ENCODE measurements at places on chromosomes 4 and X.

- no peak for DNase-seq
Observed at GRCh38 chrX:9390121-9390520, 74.7 kb upstream of the TBL1X start.

- DNase-seq = no peak
Observed at GRCh38 chr4:156999175-156999517, 27.5 kb upstream of the PDGFC start.

- no peak for DNase-seq
Observed at GRCh38 chr4:27701606-27702005, 841.0 kb downstream of the STIM2 start.

DNA sequence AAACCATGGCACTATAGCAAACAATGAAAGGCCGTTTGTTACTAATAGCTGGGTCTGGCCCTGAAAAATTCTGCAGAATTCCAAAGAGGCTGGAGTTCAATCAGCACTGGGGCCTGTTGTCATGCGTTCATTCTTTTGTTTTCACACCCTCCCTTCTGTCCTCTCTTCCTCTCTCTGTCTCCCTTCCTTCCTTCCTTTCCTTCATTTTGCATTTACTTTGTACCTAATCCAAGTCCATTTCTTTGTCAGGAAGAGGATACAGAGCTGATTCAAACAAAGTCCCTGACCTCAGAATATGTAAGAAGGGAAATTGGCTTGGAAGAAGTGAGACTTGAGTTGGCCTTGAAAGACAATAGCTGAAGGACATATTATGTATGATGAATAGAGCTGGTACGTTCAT, 119.6 kb upstream of the LDB2 start:
- no peak for DNase-seq

GRCh38 chrX:29466456-29466855, 748.9 kb upstream of the MAGEB2 start:
- no peak for DNase-seq

GRCh38 chr4:82789025-82789776, 9.4 kb downstream of the SCD5 start:
- no peak for DNase-seq

DNA sequence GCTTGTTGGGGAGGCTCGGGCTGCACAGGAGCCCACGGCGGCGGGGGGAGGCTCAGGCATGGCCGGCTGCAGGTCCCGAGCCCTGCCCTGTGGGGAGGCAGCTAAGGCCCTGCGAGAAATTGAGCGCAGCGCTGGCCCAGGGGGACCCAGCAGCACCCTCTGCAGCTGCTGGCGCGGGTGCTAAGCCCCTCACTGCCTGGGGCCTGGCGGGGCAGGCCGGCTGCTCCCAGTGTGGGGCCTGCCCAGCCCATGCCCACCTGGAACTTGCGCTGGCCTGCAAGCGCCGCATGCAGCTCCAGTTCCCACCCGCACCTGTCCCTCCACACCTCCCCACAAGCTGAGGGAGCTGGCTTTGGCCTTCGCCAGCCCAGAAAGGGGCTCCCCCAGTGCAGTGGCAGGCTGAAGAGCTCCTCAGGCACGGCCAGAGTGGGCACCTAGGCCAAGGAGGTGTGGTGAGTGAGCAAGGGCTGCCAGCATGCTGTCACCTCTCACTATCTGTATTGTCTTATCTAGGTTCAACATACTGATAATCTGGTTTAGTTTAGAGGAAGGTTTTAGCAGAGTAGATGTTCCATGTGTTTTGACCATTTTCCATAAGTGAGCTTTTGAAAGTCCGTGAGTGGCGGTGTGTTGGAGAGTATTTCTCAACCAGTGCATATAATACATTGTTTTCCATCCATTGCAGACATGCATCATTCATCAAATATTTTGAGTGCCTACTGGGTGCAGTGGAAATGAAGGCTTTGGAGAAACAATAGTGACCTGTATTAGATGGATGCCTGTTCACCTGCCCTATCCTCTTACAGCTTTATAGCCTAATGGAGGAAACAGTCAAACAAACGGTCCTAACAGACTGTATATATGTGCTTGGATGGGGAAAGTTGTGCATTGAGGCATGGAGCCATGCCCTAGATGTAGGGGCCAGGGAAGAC, 13.1 kb downstream of the PI4K2B start:
- no peak for DNase-seq

DNA sequence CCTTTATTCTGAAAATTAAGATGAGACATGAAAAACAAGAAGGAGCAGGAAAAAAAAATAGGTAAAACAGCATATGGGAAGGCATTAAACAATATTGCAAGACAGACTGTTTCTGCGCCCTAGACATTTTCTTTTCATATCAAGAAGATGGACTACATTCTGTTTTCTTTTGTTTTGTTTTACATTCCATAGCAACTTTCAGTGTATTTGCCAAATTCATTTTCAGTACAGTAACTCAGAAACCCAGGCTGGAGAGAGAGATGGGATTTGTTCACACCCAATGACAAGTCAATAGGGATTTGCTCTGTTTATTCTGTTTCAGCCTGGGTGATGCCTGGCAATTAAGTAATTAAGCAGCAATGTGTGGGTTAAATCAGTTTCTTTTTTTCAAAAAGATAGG, 892.8 kb upstream of the DIAPH2 start:
- DNase-seq = no peak

- no peak for DNase-seq
Observed at GRCh38 chr4:152606753-152607152, 70.9 kb upstream of the FBXW7 start.

- no peak for DNase-seq
Observed at GRCh38 chr4:41611881-41612871, 74.2 kb downstream of the LIMCH1 start.

DNA sequence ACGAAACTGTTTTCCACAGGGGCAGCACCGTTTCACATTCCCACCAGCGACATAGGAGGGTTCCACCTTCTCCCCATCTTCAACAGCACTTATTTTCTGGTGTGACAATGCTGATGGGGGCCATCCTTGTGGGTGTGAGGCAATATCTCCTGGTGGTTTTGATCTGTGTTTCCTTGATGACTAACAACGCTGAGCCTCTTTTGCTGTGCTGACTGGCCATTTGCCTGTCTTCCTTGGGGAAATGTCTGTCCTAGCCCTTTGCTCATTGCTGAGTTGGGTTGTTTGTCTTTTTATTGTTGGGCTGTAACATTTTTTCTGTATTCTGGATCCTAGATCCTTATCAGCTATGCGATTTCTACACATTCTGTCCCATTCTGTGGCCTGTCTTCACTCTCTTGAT, 33.7 kb downstream of the ATP2B3 start:
- no peak for DNase-seq

DNA sequence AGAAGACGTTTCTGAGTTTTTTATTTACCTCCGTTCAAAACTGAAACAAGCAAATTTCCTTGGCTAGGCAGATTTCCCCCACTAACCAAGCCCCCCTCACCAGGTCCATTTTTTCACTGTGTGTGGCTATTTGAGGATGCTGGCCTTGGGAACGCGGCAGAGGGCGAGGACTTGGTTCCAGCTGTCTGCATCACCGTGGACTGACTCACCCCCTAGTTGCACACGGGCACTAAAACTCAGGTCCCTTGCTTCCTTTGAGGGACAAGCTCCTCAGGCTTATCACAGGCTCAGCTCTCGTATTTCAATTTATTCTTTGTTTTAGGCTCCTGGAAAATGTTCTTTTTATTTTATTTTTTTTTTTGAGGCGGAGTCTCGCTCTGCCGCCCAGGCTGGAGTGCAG, 8.4 kb upstream of the MTNR1A start:
- DNase-seq = no peak

DNA sequence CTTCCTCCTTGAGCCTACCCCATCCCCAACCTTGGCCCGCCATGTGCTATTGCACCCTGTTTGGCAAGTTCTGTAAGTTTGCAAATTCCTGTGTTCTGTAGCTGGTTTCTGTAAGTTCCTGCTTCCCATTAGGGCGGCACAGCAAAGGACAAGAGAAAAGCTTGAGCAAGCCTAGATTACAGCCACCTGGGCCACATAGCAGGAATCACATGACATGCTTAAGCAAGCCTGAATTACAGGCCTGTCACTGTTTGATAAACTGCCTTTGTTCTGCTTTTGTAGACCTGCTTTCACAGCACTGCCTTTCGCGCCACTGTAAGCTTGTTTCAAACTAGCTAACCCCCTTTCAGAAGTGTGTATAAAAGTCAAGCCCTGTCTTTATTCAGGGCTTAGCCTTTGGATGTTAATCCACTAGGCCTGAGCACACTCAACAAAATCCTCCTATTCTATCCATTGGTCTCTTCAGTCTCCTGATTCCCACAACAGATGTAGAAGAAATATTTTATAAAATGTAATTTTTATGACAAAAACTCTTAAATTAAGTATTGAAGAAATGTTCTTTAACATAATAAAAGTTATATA, 906.8 kb upstream of the NDST4 start:
- DNase-seq = no peak

DNA sequence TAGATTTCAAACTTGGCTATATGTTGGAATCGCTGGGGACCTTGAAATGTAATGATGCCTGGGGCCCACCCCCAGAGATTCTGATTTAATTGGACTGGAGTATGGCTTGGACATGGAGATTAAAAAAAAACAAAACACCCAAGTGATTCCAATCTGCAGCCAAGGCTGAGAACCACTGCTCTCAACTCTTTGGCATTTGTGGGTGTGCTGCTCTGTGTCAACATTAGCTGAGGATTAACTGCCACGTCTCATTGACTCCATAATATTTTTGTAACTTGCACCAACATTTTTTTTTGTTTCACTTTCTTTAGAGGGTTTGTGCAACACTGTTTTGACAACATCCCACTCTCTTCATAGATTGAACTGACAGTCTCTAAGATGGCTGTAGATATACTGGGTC, 41.1 kb upstream of the PDK3 start:
- no peak for DNase-seq

DNA sequence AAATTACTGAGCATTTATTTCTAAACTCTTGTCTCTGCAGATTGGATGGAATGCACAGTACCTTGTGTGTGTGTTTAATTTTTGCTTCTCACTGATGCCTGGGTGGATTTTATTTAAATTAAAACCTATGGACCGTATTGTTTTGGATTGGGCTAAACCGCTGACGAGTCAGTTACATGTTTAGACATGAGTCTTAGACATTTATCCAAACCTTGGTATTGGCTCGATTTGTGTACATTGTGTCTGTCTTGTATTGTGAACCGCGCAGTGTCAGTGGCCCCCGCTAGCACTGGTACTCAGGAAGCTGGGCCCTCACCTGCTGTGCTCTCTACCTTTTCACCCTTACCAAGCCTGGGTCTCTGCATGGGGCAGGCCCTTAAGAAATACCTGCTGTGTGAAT, 40.8 kb upstream of the TADA2B start:
- no peak for DNase-seq

DNA sequence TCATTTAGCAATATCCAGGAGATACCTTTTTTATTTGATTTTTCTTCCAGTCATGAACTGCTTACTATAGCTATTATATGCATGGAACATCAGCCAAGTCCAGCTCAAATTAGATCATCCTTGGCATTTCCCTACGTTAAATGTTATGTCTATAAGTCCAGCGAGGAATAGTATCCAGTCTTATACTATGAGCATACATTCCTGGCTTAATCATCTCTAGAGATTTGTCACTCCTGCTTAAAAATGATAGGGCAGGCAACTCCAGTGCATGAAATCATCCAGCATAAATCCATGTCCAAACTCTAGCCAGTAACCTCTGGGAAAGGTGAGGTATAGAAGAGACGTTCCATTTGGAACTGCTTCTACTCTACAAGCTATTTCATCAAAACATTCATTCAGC, 126.7 kb upstream of the VCX2 start:
- no peak for DNase-seq

GRCh38 chr4:3199653-3200422, 49.1 kb upstream of the MSANTD1 start:
- DNase-seq = no peak

- DNase-seq = no peak
Observed at GRCh38 chrX:69133921-69134542, 31.2 kb downstream of the PJA1 start.

DNA sequence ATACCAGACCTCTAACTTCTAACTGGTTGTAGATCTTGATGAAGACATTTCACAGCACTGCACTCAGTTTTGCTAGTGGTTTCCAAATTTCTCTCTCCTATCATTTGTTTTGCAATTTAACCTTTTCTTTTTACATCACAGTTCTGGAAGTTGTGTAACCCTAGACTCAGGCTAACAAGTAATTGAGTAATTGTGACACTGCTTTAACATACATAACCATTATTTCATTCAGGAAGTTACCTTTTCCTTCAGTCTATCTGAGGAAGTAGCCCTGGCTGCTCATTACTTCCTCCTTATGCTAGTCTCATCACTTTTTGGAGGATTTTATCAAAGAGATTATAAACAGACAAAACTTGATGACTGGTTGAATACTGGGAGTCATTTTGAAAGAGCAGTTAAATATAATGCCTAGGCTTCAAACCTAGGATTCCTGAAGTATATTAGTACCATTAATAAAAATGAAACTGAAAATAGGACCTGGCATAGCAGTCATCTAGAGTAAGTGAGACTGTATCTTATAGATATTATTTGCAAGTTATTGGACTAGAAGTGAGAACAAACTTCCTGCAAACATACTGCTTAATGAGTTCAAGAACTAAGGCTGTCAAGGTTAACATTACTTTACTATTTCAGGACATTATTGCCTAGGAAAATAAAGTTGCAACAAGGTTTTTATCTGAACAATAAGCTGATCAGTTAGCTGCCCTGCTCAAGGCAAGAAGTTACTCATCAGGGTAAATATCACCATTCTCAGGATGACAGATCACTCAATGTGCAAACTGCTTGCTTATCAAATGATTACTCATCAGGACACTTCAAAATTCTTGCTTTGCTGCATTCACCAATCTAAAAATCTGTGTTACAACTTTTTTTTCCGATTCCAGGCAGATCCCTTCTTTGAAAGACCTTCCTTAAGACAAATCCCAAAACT, 25.6 kb upstream of the TEX13C start:
- DNase-seq = no peak

DNA sequence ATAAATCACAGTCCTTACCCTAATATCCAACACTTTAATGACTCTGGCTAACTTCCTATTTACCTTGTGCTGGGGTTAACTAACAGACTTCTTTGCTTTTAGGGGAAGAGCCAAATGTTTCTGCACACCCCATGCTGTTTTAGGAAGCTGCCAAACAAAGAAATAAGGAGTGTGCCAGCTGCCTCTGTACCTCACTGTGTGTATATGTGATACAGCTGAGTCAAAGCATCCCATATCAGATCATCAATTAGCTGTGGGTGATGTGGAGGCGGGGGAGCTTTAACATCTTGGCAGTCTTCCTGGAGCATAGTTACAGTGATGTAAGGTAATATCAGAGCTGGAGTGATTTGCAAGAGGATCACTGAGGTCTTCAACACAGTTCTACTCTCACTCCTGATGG, 95.4 kb downstream of the COL25A1 start:
- DNase-seq = no peak
